ENCODE measurements at places on chromosomes 3 and 15.

GRCh38 chr3:10998542-10998941 is 6.0 kb downstream of the SLC6A1 start:
- DNase-seq = no peak

DNA sequence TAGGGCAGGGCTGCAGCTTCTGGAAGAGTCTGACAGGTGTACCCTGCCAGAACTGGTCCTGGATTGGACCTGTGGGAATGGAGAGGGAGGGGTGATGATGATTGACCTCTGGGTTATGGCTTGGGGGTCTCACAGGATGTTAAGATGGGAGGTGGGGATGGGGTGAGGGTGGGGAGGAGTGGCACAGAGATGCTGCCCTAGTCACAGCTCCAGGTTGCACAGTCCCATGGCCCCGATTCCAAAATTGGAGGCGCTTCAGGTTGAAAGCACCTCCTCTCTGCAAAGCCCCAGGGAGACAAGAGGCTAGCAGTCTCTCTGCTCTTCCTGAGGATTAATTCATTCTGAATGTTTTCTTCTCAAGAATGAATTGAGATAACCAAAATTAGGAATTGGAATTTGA is 101.4 kb downstream of the FAM43A start:
- no peak for DNase-seq

DNA sequence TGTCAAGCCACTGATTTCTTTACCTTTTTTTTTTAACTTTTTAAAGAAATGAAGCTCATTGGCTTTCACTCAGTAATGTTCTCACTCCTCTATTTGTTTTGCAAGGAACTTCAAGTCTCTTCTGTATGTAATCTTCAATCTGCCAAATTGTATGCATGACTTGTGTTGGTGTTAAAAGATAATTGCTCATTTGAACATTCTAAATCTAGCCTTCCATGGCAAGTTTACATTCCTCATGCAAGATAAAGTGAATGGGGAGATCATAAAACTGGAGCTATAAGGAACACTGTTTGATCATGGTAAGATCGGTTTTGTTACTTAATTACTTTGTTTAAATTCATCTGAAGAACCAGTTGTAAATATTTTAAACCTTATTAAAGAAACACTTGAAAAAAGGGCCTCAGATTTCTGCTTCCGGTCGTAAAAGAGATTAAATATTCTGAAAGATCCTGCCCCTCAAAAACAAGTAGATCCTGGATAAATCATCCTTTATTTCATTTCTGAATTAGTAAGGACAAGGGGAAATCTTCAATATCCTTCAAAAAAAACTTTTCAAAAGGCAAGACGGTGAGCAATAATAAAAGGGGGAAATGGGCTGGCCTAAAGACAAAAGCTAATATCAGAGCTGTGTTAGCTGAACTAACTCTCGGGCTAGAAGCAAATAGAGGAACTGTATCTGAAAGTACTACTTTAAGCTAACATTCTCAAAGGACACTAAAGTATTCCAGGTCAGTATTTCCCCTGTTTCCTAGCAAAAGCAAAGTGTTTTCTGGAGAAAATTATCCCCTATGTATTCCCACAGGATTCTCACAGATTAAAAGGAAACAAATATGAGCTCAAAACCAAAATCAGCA is 107.0 kb upstream of the ATP11B start:
- no peak for DNase-seq

DNA sequence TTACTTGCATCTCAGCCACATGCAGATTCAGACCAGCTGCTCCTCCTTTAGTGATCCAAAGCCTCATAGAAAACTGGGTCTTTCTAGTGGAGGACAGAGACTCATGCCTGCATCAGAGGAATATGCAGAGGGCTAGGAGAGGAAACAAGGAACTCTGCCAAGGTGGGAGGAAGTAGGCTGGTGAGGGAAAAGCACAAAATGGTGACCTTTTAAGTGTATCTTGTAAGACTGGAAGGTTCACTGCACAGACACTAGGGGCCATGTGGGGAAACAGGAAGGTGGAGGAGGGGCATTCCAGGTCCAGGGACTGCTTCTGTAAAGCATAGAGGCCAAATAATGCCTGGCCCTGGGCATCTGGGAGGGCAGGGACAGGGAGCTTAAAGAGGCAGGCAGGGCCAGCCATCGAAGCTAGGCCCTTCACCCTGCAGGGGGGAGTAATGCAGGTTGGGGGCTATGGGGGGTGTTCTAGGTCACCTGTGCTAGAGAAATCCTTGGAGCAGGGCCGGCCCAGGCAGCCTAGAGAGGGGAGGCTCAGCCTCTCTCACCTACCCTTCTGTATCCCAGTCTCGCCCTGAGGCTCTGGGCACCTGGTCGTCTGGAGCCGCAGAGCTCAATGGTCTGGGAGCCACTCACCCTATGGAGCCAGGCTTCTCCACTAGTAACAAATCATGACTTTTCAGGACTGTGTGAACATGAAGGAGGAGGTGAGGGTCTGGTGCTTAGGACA is 117.7 kb downstream of the DNAJB8 start:
- DNase-seq = no peak

DNA sequence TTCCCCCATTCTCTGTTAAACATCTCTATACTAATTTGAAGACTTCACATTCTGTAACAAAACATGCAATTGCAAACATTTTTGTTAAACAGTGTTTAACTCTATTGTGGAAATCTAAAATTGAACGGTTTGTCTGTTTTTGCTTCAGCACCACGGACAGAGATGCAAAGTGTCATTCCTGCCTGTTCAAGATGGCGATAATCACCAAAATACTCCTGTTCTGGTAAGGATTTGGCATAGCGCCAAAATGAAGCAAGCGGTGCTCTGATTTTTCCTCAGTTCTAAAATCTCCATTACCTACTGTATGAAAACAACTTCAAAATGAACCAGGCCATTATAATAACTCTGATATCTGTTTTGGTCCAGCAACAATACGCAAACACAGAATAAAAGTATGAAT is 129.7 kb upstream of the TUSC7 start:
- peak; percentile 1 for DNase-seq

GRCh38 chr3:18208091-18208490 is 217.0 kb downstream of the SATB1 start:
- no peak for DNase-seq

- DNase-seq = no peak
These were observed 161.5 kb upstream of the TPM1 start for GRCh38 chr15:62881056-62881455.

DNA sequence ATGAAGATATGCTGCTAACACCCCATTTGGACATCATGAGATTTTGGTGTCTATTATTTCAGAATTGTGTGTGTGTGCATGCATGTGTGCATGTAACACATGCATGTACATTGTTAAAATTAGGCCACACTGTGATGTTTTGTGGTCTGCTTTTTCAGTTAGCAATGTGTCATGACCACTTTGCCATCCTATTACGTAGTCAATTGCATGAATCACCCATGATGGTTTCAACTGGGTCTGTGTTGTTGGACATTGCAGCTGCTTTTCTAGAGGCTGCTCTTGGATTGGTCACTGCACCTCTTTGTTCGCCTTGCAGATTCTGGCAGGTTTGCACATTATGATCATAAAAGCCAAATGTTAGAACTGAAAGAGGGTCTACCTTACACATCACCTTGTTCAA is 101.0 kb upstream of the THBS1 start:
- DNase-seq = no peak

DNA sequence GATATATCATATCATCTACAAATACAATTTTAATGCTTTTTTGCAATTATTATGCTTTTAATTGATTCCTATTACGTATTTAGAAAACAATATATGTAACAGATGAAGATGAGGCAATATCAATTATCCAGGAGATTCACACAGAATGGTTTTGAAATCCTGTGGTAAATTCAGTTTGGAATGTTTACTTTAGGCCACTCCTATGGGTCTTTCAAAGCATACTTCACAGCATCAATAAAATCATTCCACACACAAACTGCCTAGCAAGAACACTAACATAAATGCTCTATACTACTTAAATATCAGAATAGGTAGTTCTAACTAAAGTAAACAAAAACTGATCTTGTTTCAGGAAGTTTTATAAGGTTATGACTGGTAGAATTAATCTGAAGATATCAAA is 90.5 kb downstream of the FAM227B start:
- no peak for DNase-seq

GRCh38 chr15:68609629-68610028 is 30.8 kb downstream of the CORO2B start:
- no peak for DNase-seq

DNA sequence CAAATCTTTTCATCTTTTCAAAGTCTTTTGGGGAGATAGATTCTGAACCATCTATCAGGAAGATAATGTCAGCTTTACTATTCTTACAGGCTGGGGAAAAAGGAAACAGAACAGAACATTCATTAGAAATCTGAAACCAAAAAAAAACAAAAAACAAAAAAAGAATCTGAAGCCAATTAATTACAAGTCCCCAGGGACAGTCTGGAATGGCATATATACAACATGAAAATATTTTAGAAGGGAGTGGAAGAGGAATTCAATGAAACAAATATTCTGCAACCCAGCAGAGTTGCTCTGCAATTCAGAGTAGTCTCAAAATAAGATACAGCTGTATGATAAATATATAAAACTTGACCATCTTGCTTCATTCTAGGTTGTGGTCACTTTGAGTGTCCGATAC is 41.7 kb upstream of the CAPN7 start:
- no peak for DNase-seq

DNA sequence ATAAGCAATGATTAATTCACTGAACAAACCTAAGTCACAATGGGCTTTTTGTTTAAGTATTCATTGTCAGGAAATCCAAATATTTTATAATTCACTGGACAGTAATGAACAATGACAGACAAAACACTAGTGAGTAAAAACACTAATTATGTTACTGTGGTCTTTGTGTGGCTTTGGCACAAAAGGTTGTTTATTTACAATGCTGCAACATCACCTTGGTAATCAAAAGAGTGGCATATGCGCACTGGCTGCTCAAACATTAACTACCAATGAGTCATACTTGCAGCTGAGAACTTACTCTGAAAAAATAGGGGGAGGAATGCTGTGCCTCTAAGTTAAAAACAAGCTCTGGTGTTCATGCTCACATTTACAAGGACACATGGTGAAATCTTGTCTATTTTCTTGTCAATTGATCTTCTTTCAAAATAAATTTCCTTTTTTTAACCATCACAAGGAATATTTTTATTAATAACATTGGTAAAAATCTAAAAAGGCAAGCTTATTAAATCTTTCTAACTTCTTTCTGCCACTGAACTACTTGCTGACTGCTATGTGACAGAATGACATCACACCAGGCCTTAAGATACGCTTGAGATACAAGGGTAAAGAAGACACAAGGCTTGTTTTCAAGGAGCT is 85.2 kb upstream of the PPIB start:
- DNase-seq = peak; percentile 87

DNA sequence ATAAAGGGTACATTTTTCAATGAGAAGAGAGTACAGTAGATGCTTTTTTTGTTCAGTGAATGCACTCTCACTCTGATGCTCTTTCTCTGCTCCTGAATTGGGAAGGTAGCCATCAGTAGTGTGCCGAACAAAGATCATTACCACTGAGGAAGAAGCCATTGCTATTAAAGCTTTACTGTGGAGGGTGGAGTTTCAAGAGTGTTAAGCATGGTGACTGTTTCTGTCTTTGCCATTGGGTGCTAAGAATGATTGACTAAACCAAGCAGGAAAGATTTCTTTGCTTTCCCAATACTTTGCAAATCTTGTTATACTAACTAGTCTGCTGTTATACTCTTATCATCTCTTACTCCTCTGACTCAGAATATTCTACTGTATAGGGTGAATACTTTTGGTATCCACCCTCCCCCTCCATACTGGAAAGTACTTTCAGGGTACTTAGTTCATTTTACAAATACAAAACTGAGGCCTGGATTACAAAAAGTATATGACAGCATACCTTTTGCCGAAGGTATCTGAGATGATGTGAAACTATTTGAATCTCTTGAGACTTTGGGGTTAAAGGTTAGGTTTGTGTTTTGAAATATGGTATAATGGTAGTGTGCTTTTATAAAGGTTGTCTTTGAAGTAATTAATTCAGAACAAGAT is 1.7 kb downstream of the RAB11A start:
- DNase-seq = no peak

GRCh38 chr3:105899516-105899915 is 30.7 kb upstream of the CBLB start:
- DNase-seq = no peak

DNA sequence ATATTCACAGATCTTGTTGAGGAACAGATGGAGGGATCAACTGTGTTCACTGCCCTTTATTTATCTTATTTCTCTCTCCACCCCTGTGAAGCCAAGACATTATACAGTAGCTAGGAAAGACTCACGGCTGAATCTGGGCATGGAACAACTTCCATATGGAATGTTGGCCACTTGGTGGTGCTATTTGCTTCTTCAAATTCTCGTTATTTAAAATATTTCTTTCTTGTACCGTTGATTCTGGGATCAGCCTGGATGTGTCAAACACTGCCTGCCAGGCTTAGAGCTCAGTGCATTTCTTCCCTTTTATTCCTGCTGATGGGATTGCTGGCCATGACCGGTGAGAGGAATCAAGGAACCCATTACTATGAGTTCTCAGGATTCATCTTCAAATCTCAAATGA is 17.5 kb upstream of the GASK1A start:
- peak; percentile 37 for DNase-seq

GRCh38 chr15:76529911-76530310 is 193.3 kb downstream of the ISL2 start:
- no peak for DNase-seq
